ENCODE measurements at places on chromosomes 5 and 9.

DNA sequence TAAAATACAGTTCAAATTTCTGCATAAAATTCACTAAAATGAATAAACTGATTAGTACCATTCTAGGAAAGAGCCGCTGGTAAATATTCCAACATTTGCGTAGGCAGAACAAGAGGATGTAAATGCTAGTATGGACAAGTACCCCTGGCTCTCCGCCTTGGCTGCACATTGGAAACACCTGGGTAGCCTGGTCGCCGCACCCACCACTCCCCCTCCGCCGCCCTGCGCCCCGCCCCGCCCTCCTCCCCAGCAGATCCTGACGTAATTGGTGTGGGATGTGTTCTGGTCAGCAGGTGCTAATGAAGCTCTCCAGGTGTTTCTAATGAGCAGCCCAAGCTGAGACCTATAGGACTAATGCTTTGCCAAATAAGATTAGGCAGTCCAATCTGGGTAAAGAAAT, 225.7 kb downstream of the FRMD3 start:
- no peak for DNase-seq

GRCh38 chr9:137494104-137494544, 35.0 kb upstream of the NSMF start:
- DNase-seq: no peak

- DNase-seq: peak; percentile 15
Observed at GRCh38 chr9:110125207-110125751, 82.7 kb downstream of the C9orf152 start.

GRCh38 chr9:19239955-19240354, 9.5 kb downstream of the DENND4C start:
- DNase-seq: no peak

- DNase-seq: no peak
Observed at GRCh38 chr9:111876179-111876578, 20.4 kb upstream of the UGCG start.

DNA sequence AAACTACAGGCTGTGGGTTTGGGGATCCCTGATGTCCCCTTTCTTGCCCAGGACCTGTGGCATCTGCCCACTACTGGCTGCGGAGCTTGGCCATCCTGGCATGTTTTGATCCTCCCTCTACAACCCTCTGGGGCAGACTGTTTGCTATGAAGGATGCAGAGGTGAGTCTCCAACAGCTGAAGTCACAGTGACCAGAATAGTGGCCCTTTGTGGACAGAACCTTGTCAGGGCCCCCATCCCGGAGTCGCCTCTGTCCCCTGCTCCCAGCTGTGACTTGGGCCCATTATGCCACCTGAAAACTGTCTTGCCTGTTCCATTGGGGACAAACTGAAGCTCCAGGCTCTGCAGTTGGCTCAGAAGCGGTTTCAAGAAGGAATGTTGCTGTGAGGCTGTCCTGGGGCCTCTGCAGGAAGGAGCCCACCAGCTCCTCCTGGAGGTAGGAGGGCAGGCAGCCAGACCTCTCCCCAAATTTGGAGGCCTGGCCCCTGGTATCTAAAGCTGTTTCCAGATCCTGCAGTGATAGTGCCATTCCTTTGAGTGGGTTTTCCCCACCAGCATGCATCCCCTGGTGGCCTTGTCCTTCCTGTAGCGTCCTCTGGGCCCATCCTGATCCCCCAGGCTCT, 93.3 kb downstream of the BARX1 start:
- DNase-seq: no peak

DNA sequence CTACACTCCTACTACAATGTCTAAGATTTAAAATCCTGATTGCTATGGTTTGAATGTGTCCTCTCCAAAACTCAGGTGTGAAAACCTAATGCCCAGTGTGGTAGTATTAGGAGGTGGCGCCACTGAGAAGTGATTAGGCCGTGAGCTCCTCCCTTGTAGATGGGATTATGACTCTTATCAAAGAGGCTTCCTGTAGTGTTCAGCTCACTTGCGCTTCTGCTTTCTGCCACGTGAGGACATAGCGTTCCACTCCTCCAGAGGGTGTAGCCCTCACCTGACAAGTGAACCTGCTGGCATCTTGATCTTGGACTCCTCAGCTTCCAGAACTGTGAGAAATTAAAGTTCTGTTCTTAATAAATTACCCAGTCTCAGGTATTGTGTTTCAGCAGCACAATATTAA, 33.0 kb upstream of the WHRN start:
- DNase-seq: no peak

DNA sequence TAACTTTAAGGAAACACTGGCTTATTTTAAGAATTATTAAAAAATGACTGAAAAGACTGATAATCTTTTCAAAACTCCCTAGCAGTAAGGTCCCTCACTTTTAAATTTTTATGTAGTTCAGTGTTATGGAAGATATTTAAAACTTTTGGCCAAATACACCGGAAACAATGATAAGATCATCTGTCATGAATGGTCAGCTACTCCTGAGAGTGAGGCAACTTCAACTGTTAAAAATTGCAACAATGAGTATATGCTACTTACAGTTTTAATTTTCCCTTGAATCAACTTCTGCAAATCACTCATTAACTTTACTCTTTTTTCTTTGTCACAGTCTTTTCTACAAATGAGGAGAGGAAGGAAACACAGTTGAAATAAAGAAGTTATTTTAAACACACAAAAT, 10.8 kb downstream of the PUM3 start:
- DNase-seq: no peak

DNA sequence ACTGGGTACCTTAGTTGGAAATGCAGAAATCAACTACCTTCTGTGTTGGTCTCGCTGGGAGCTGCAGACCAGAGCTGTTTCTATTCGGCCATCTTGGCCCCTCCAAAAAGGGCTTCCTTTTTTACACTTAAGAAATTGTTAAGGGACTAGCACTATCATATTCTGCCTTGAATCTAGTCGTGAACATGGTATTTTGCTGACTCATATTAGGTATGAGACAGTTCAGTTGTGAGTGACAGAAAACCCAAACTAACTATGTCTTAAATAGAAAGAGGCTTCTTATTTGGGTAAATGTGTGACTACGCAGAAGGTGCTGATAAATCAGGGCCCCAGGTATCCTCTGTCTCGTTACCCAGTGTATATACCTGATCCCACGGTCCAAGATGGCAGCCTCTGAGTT, 298.2 kb downstream of the EDIL3 start:
- DNase-seq: no peak

GRCh38 chr5:176646049-176646706, 1.1 kb upstream of the TSPAN17 start:
- DNase-seq: no peak

DNA sequence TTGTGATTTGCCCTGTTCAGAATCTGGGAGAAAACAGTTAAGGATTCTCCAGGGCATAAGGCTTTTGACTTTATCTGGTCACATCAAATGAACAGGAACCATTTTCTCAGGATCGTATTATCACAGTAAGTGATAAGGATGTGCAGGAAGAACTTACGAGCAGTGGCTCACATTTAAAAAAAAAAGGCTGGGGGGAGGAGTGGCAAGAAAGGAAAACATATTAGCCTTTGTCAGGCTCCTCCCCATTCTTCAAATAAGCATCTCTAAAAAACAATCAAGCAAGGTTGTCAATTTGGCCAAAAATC, 234.3 kb upstream of the TMEM161B start:
- no peak for DNase-seq

Data from GOT3 (cell line).